G401 (cell line): ENCODE measurements at places on chromosomes 3 and 15.

- DNase-seq = no peak
Observed at GRCh38 chr15:78408355-78408640, 29.7 kb upstream of the IREB2 start.

GRCh38 chr3:62211675-62212429 is 161.5 kb downstream of the FEZF2 start:
- peak; percentile 27 for DNase-seq

GRCh38 chr15:66389859-66390381 is 3.2 kb downstream of the MAP2K1 start:
- DNase-seq = no peak

GRCh38 chr3:18007980-18008379 is 265.5 kb upstream of the TBC1D5 start:
- DNase-seq = no peak

GRCh38 chr3:134369861-134370596 is 4.2 kb downstream of the AMOTL2 start:
- no peak for DNase-seq

- no peak for DNase-seq
Observed at GRCh38 chr3:98536456-98537017, 4.8 kb downstream of the GPR15 start.

DNA sequence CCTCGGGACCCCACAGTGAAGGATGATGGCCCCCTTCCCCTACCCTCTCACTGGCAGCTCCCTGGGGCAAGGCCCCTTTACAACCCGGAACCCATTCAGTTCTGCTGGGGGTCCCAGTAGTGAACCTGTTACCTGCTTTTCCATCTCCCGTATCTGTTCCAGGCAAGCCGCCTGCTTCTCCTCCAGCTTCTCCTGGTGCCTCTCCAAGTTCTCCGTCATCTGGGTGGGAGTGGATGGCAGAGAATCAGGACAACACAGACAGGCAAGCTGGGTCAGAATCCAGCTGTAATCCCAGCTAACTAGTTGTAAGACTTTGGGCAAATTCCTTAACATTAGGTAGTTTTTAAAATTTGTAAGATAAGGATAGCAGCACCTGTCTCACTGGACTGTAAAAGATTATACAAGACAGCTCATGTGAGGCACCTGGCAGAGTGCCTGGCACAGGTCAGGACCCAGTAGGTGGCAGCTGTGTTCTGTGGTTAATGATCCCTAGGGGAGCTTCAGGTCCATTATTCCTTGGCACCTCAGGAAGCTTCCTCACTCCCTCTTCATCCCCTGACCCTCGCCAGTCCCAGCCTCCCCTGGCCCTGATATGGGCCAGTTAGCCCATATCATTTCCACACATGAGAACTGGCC is 6.4 kb upstream of the ANKRD63 start:
- DNase-seq = peak; percentile 56

DNA sequence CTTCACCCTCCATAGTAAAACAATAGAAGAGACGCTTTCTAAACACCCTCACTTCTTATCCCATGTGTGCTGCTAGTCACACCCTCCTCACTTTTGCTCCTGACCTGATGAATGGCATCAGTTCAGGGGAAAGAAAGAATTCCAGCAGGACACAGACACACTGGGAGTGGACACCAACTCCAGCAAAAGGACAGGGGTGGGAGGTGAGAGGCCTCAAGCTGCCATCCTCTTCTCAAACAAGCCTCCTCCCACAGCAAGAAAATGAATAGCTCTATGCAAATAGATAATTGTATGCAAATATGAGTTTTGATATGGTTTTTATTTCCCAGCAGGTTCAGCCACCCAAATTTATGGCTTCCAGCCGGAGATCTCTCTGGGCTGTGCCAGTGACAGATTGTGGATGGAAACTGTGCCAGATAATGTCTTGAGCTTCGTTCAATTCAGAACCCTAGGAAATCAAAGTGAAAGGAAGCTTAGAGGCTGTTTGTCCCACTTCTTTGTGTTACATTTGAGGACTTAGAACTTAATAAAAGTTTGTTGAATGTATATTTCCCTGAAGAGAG is 209.3 kb upstream of the PPP2R3A start:
- DNase-seq = peak; percentile 76

DNA sequence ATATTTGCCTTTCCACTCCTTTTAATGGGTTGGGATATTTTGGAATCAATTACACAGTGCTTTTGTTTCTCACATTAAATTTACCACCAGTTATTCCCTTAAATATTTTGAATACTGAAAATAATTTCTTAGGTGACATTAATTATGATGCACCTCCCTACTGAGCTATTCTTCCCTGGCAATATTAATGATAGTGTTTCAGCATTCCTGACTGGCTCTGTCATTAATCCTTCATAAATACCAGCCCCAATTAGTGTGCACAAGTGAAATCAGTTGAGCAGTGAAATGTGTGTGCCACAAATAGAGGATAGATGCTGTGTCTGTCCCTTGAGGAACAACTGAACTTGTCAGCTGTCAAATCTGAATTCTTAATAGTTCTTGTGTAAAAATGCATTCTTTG is 304.0 kb downstream of the CACNA2D3 start:
- no peak for DNase-seq

DNA sequence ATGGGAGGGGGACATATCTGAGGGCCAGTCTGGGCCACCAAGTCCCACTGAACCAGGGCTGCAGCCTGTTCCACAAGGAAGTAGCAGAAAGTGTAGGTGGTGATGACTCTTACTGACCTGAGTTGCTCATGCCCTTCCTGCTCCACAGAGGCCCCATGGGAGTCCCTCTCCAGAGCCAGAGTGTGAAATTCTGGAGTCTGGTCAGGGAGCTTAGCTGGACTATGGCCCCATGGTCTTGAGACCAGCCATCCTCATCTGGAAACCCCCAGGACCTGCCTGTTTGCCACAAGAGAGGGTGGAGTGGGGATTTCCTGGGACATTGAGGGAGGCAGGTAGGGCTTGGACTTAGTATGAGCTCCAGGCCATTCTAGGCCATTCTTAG is 3.0 kb downstream of the SPINT1 start:
- no peak for DNase-seq

- DNase-seq = no peak
Observed at GRCh38 chr3:129984125-129984524, 9.6 kb downstream of the TRH start.

DNA sequence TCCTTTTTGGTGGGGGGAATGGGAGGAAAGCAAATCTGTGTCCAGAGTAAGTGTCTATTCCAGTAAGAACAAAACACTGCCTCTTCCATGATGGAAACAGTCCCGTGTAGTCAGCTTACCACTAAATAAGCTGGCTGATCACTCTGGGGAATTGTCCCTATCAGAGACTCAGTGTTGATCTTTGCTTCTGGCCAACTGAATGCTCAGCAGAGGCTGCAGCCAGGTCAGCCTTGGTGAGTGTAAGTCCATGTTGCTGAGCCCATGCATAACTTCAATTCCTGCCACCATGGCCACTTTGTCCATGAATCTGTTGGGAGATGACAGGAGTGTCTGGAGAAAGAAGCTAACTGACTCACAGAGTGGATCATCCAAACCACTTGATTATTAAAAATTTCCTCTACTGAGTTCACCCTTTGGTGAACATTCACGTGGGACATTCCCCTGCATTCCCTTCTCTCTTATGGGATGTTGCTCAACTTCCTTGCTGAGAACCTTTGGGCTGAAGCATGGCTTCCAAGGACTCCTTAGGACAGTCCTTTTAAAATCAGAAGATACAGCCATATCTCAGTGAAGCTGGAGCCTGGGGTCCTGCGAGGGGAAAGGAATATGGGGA is 33.9 kb upstream of the XCR1 start:
- DNase-seq = no peak

GRCh38 chr15:90584841-90585240 is 55.1 kb downstream of the CRTC3 start:
- no peak for DNase-seq

DNA sequence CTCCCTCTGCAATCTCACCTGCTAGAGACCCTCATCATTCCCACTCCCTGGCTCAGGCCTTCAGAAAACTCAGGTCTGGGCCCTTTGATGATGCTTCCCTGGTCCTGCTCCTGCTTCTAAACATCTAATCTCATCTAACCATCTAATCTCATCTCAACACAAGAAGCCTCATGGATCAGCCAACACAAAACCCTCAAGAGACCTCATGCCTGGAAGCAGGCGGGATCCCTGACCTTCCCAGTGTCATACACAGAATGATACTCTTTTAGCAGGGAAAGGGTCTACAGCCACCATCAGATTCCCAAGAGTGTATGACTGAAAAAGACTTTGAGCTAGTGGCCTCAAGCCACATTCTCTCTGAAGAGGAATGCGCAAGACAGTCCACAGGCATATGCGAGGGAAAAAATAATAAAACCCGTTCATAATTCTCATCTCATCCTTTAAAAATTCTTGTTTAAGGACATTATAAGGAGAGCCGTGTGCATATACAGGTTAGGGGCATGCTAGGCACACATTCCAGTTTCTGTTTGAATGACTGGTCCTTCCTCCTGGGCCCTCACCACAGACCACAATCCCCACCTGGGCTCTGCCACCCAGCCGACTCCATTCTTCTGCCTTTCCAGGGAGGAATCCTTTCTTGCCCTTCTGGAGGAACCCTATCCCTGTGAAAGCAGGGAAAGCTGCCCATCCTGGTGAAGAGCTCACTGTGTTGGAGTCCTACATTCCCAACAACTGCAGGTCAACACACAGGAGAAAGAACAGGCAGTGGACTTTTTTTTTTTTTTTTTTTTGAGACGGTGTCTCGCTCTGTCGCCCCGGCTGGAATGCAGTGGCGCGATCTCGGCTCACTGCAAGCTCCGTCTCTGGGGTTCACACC is 2.2 kb downstream of the ZXDC start:
- DNase-seq = no peak

DNA sequence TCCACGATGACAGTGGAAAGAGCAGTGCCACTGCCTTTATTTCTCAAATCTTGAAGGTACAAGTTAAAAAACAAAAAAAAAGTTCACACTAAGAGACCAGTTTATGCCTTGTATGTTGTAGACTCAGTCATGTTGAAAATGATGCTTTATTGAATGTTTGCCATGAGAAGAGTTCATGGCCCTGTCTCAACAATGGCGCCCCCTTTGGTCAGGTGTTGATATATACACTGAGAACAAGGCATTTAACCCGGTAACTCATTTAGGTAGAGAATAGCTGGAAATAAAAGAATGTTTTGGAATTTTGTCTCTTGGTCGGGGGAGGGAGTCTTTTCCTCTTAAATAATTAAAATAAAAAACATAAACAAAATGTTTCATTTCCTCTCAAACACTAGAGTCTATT is 145.6 kb upstream of the SLC2A2 start:
- no peak for DNase-seq

- DNase-seq = peak; percentile 4
Observed at GRCh38 chr3:107855710-107856109, 235.1 kb downstream of the CD47 start.

GRCh38 chr3:16290827-16291196 is 25.8 kb downstream of the OXNAD1 start:
- DNase-seq = no peak

DNA sequence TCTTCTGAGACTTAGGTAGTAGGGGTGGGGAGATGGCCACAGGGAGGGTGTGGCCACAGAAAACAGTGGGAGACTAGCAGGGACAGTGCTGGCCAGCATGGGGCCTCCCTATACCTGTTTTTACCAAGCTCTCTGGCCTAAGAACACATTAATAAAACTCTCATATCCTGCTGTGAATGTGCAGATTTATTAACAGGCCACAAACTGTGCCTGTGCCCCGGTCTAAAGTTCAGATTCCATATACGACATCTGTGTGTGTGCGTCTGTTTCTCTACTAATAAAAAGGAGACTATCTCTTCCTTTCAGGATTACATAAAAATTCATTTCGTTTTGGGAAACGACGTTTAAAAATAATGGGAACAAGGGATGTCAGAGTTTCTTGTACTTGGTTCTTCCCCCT is 92.8 kb upstream of the ADAMTS17 start:
- no peak for DNase-seq

GRCh38 chr15:98870788-98871187 is 136.8 kb downstream of the PGPEP1L start:
- peak; percentile 90 for DNase-seq

- DNase-seq = peak; percentile 39
Observed at GRCh38 chr15:44081026-44082013, 113.8 kb downstream of the FRMD5 start.

GRCh38 chr3:98892263-98892662 is 9.2 kb downstream of the DCBLD2 start:
- no peak for DNase-seq
